ENCODE measurements at places on chromosomes 5 and 9.

- no peak for DNase-seq
Measured at GRCh38 chr5:171355302-171355724, 32.3 kb upstream of the NPM1 start.

DNA sequence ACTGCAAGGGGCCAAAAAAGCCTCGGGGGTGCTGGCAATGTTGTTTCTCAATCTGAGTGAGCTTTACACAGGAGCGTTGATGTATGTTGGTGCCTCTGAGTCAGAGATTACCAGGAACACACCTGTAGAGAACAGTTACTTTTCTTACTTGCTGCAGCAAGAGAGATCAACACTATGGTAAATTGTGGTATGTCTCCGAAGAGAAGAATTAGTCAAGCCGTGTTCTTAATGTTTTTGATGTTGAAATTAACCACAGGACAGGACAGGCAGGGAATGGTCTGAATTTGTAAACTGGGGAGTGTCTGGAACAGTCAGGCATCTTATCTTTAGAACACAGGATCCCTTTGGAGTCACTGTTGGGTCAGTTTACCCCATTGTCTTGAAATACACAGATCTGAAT, 285.7 kb downstream of the DNAH5 start:
- no peak for DNase-seq

GRCh38 chr9:2018162-2018643, 3.1 kb downstream of the SMARCA2 start:
- DNase-seq = no peak

DNA sequence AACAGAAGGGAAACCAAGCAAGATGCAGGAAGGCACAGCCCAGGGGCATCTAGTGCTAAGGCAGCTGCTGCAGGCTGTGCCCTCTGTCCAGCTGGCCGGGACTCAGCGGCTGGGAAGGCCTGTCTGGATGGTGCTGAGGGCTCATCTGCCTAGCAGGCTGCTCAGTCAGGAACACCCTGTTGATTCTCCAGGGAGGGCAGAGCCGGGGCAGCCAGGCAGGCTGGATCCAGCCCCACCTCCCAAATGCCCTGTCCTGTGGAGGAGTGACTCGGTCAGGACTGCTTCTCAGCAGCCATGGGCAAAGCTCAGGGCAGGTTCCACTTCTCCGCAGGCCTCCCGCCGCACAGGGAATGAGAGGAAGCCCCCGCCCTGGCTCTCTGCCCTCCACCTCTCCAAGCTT, 7.8 kb upstream of the LCN9 start:
- DNase-seq = no peak

DNA sequence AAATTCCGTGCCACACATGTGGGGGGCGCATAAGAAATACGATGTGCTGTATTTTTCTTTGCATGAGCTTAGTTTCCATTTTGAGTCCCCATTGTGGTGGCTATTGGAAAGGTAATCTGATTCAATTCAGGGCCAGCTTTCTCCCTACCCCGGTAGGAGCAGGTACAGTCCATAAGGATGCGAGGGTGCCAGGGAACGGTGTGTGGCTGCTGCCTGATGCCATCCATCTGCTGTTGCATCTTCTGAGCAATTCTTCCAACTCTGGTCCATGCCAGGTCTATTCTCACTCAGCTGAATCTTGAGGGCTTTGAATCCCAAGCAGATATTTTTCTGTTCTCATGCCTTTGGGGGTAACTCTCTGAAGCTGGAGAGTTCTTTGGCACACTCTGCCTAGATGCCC, 392.7 kb downstream of the AGTPBP1 start:
- DNase-seq = no peak

GRCh38 chr5:171424726-171425125, 5.3 kb downstream of the FGF18 start:
- no peak for DNase-seq

- no peak for DNase-seq
Measured at GRCh38 chr5:122756264-122756911, 18.5 kb upstream of the SNX2 start.

DNA sequence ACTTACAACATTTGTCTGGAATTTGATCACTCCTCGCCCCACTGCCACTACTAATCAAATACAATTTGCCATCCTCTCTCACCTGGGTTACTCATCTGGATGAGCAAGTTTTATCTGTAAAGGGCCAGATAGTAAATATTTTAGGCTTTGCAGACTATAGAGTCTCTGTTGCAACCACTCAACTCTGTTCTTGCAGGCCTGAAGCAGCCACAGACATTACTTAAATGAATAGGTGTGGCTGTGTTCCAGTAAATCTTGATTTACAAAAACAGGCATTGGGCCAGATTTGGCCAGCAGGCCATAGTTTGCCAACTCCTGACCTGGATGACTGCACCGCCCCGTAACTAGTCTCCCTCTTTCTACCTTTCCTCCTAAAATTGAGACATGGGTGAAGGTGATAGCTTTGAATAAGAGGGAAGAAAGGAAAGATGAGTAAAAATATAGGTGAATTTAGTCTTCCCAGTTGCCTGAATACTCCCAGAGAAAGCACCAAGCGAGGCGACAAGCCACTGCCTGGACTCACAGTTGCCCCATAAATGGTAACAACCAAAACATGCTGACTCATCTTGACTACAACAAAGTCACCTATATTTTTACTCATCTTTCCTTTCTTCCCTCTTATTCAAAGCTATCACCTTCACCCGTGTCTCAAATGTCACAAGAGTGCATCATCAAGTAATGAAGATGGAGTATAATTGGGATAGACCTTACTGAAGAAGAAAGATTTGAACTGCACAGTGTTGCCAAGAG, 32.5 kb upstream of the SCAMP1 start:
- DNase-seq = peak; percentile 70

DNA sequence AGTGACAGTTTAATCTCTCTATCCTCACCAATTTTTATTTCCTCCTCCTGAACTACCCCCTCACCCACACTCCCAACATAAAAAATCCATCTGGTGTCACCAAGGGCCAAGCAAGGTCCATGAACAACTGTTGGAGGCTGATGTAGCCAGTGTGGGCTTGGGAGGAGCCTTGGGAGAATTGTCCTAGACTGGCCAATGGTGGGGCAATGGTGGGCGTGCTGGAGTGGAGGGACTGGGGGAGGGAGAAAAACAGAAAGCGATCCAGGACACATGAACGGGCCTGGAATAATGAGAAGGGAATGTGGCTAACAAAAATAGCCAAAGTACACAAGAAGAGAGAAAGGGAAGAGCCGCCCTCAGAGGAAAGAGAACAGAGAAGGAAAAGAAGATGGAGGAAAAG, 272.6 kb downstream of the ENC1 start:
- DNase-seq = no peak

DNA sequence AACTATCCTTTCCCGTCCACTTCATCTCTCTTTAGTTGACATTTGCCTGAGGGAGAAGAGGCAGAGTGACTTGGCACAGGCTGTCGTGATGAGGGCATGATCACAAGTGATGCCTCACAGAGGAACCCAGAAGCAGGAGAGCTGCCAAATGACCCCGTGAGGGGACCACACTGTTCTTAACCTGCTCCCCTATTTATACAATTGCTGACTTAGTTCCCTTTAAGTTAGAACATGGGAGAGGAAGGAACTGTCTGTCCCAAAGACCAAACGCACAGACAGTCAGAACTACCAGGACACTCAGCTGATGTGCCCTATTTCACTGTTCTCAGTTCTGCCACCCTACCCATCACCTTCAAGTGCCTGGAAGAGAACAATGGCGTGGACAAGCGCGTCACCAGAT, 73.7 kb downstream of the SLC1A3 start:
- no peak for DNase-seq

DNA sequence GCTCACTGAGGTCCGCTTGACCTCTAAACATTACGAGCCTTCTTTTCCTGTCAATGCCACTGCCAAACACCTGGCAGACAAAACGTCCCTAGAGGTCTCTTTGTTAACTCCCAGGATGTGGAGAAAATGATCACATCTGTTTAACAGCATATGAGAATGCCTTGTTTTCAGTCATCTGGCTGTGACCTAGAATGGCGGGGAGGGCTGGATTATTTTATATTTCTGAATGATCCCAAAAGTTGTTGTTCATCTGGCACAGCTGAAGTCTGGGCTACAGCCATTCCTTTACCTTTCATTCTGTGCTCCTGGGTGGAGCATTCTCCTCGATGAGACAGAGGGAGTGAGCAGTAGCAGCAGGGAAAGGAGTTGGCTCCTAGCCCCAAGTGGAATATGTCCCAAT, 138.2 kb downstream of the PRDM6 start:
- no peak for DNase-seq

DNA sequence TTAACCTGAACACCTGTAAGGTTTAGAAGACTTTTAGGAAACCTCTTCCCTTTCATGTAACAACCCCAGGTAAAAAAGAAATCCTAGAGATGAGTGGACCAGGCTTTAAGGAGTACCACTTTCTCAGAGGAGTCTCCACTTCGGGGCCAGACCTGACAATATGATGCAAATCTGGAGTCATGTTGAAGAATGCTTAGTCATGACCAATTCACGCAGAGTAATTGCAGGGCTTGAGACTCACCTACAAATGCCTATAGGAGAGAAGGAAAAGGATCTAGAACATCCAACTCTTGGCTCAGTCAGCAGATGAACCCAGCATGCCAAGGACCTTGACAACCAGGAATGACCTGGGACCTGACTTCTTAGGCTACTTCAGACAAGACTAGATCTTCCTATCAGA, 235.4 kb downstream of the DOCK8 start:
- no peak for DNase-seq

- DNase-seq = no peak
Measured at GRCh38 chr9:129480227-129480626, 140.7 kb downstream of the C9orf50 start.

DNA sequence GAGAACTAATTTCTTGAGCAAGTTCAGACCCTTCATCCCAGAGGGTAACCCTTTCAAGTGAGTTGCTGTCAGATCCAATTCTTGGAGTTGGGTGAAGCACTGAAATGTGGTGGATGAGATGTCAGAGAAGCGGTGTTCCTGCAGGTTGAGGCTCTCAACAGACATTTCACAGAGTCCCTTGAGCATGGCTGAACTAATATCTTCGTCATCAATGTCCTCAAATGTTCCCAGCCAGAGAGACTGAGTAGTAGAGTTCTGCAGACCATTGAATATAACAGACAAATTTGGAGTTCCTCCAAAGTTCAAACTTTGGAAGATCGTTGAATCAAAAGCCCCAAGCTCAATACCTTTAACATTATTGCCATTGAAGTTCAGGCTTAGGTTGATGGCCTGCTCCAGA, 12.7 kb downstream of the CD180 start:
- DNase-seq = no peak

DNA sequence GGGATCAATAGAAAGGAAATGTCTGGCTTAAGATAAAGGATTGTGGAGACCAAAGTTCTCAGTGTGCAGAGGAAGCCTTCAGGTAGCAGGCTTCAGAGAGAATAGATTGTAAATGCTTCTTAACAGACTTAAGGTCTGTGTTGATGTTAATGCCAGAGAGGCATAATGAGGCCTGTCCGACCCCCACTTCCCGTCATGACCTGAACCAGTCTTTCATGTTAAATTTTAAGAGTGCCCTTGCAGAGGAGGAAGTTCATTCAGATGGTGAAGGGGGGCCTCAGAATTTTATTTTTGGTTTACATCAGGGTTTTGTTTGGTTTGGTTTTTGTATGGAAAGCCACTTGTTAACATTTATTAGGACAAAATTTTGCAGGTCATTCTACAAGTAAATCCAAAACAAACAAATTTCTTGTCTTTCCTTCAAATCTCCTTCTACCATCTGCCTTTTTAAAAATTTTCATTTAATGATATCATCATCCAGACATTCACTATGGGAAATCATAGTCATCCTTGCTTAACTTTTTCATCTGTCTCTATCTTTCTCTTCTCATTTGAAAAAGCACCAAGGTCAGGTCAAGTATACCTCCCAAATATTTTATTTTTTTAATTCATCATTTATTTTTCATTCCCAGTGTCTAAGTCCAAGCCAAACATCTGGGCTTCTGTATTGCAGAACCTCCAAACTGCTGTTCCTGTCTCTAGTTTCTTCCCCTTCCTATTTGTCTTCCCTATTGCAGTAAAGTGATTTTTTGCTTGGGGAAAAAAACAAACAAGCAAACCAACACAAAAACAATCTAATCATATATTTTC, 6.9 kb upstream of the ABCA1 start:
- DNase-seq = no peak

DNA sequence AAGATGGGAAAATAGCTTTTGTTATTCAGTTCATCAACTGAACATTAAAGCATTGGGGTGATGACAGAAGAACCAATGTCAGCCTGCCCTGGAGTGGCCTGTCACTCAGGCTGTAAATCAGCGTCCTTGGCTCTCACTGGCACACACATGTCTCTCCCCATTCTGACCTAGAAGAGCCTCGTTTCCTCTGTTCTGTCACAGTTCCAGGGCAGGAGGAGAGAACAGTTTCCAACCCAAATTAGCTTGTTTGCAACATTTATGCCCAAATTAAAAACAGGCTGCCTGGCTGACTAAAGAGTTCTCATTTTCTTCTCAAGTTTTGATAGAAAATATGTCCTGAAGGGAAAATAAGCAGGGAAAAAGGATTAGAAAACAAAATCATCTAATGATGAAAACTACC, 520.1 kb downstream of the CHSY3 start:
- no peak for DNase-seq

GRCh38 chr9:21324047-21324446, 11.2 kb downstream of the KLHL9 start:
- no peak for DNase-seq

GRCh38 chr9:98086461-98086860, 29.9 kb downstream of the NANS start:
- no peak for DNase-seq

DNA sequence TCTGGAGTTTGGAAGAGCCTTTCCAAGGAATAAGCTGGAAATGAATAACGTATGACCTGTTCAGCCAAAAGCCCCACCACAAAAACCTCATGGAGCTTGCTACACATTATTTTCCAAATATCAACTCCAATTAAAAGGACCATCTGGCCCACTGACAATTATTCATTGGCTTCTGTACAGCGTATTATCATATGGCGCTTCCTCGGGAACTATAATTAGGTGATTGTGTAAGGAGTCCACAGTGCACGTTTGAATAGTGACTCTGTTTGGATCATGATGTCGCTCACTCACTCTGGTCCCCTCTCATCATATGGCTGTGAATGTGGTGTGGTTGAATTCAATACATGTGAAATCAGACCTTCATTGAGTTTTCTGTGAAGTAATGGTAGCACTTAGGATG, 52.1 kb downstream of the GDNF start:
- no peak for DNase-seq

DNA sequence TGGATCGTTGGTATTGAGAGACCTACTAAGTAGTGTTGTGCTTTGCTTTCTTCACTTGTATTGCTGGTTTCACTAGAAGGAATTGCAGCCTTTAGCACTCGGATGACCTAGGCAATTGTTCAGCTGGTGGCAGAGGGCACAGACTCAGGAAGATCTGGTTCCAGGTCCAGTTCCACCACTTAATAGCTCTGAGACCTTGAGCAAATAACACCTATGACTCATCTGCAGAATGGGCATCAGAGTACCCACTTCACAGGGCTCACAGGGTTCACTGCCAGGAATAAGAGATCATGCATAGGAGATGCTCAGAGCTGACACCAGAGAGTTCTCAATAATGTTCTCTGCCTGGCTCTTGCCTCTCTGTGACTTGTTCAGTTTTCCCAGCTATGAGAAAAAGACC, 133.6 kb downstream of the SIL1 start:
- DNase-seq = no peak

- DNase-seq = peak; percentile 39
Measured at GRCh38 chr9:127182901-127183746, 60.7 kb upstream of the ANGPTL2 start.

- DNase-seq = no peak
Measured at GRCh38 chr9:28190981-28191380, 617.7 kb upstream of the C9orf72 start.

All from RWPE2 (cell line).